ENCODE measurements at places on chromosomes 5 and 9.

- DNase-seq: no peak
These were observed 28.7 kb upstream of the C5orf46 start for GRCh38 chr5:147935032-147935431.

GRCh38 chr9:9560382-9561035 lies 1052.3 kb downstream of the PTPRD start:
- DNase-seq: no peak

GRCh38 chr9:69463497-69464068 lies 138.6 kb downstream of the ENTREP1 start:
- DNase-seq: no peak

GRCh38 chr9:10855847-10856246 lies 243.0 kb upstream of the PTPRD start:
- no peak for DNase-seq

GRCh38 chr9:127172066-127172707 lies 49.8 kb upstream of the ANGPTL2 start:
- no peak for DNase-seq
